Mesenteric fat pad (tissue), 1 donor: ENCODE measurements at places on chromosomes 5 and 9. TPM values are rescaled to one million over a fixed set of nuclear protein-coding genes. Genes with fewer than 3 reads are reported as not detected.

Gene PCDHA7
- total RNA-seq: 0.22 TPM

Gene OTP
- not detected for total RNA-seq

Gene PCDH1
- total RNA-seq: 43.8 TPM

Gene TSLP
- 1.5 TPM for total RNA-seq

Gene NR5A1
- not detected for total RNA-seq

Gene PLAC8L1
- 1.5 TPM for total RNA-seq

Gene EXD3
- total RNA-seq: 14.9 TPM

Gene DNAJB5
- 8.0 TPM for total RNA-seq

Gene HSD17B4
- total RNA-seq: 339 TPM

Gene GABRP
- total RNA-seq: 0.19 TPM

Gene RIC1
- 22.5 TPM for total RNA-seq

Gene SOWAHA
- not detected for total RNA-seq

Gene FBN2
- 1.4 TPM for total RNA-seq

Gene TMEM203
- total RNA-seq: 24.8 TPM

Gene ABCA1
- total RNA-seq: 162 TPM

Gene IFNA16
- total RNA-seq: not detected

Gene BAAT
- total RNA-seq: not detected
